ENCODE measurements at places on chromosomes 6 and 20.

DNA sequence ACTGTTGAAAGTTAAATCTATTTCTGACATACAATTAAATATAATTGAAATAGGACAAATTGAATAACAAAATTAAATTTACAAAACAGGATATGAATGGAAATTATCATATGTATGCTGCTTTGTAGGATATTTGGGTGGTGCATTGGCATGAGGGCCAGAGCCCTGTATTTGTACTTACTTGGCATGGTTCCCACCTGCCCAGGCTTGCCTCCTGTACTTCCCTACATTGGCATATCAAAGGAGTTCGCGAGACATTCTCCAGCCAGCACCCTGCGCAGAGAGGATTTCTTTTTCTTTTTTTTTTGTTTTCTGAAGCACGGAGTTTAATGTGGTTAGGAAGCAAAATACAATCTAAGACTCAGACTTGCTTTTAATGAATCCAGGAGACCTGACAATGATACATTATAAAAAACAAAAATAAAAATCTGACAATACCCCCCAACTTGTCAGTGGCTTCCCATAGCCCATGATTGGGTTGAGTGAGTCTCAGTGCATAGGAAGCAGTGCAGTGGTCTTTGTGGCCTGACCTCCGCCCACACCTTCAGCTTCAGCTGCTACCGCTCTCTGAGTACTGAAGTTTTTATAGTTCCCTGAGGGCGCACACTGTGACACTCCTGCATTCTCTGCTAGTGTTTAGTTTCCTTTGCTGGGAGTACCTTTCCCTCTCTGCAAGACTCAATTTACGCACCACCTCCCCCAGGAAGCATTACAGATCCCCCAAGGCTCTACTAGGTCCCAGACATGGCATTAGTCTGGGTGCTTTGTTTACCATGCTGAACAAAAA, 440.8 kb downstream of the UTRN start:
- no peak for DNase-seq

- DNase-seq, result no peak
Observed at GRCh38 chr6:79557673-79558467, 20.6 kb upstream of the LCA5 start.

DNA sequence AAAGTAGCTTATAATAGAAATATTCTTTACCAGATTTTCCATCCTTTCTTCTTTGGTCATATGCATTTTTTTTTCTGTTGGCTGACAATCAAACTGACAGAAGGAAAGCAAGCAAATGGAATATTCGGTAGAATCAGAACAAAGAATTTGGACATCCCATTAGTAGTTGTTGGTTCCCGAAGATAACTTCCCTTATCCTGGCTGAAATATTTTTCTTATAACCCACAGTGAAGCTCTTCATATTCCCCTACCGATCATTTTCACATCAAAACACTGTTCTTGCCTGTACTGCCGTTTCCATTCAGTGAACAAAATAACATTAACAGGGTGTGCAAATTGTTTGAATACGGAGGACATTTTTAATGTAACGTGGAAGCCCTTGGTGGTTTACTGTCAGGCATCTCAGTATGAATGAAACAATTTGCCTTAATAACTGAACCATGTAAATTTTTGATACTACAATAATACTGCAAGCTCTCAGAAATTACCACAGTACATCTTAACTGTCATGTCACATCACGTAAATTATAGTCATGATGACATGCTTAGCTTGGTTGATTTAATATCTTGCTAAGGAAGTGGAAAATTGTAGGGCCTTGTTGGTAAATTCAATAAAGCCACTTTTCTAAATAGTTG, 311.5 kb downstream of the LAMA2 start:
- DNase-seq, result no peak

GRCh38 chr6:110329714-110330436, 28.3 kb downstream of the METTL24 start:
- DNase-seq, result no peak

GRCh38 chr6:150403458-150404246, 34.8 kb downstream of the IYD start:
- DNase-seq, result peak; percentile 42

DNA sequence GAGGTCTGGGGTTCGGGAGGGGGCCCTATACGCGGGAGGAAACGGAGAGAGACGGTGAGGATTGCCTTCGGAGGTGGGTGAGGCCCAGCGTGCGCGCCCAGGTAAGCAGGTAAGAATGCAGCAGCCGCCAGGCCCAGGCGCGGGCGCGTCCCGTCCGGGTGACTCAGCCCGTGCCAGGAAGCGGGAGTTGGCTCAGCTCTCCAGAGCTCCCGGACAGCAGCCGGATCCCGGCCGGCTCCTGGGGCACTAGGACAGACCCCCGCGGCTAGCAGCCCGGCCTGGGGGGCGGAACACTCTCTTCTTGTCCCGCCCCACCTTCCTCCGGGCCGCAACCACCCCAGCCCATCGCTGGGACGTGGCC, 1.5 kb upstream of the MDFI start:
- peak; percentile 92 for DNase-seq

GRCh38 chr6:117008618-117009017, 131.6 kb downstream of the RFX6 start:
- no peak for DNase-seq

DNA sequence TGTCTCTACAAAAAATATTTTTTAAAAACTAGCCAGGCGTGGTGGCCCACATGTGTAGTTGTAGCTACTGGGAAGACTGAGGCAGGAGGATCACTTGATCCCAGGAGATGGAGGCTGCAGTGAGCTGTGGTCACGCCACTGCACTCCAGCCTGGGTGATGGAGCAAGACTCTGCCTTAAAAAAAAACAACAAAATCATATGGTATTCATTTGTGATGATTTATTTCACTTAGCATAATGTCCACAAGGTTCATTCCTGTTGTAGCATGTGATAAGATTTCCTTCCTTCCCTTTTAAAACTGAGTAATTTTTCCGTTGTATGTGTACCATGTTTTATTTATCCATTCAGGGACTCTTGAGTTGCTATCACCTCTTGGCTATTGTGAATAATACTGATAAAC, 26.2 kb downstream of the TMEM170B start:
- DNase-seq, result no peak

DNA sequence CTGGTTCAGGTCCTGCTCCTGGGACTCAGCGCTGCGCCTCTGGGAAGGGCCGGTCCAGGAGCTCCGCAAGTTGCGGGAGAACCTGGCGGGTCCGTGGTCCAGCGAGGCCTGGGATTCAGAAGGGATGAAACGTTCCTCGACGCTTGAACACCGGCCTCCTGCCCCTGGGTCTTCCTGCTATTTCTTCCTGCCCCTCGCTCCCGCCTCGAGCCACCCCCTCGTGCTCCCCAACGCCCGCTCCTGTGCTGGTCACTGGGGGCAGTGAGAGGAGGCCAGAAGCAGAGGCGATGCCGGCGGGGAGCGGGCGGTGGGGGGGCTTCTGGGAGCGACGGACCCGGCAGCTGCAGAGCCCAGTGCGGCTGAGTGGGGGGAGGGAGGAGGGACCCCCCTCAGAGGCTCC, 20.8 kb upstream of the KIF25 start:
- DNase-seq, result no peak

- no peak for DNase-seq
Observed at GRCh38 chr6:5636210-5637030, 370.3 kb downstream of the NRN1 start.

DNA sequence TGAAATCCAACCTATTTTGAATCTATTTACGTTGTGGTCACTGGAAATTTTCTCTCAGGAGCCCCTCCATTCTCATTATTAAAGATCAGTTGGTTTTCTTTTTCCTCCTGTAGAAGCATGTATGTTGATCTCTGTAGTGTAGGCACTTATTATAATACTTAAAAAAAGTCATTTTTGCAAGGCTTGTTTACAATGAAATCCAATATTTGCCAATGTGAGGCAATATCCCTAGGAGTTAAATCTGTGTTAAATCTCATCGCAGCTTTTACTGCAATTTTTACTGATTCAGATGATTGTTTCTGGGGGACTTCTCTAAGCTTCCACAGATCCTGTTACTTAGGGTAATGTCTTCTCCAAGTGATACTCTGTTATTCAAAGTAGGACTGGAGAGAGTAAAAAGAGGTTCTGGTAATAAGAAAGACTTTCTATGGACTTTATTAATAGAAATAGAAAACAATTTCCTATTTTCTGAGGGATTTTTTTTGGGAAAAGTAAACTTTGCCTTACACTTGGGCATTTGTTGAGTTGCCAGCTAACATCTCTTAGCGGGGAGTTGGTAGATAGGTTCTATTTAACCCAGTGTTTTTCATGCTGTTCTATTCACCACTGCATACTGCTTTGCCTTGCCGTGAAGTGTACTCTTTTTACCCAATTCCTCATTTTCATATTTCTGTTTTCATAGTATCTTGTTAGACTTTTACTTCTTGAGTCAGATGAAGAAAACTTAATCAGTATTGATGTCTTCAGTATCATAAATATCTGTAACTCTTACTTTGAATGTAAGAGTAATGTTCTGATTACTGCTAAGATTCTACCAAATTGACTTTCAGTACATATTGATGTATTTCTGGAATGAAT, 48.6 kb downstream of the CDKAL1 start:
- DNase-seq, result no peak

GRCh38 chr20:13677241-13677640, 38.5 kb upstream of the TASP1 start:
- no peak for DNase-seq

GRCh38 chr20:62999580-62999979, 7.2 kb downstream of the BHLHE23 start:
- no peak for DNase-seq

GRCh38 chr20:54619181-54619580, 143.8 kb downstream of the DOK5 start:
- DNase-seq, result no peak

DNA sequence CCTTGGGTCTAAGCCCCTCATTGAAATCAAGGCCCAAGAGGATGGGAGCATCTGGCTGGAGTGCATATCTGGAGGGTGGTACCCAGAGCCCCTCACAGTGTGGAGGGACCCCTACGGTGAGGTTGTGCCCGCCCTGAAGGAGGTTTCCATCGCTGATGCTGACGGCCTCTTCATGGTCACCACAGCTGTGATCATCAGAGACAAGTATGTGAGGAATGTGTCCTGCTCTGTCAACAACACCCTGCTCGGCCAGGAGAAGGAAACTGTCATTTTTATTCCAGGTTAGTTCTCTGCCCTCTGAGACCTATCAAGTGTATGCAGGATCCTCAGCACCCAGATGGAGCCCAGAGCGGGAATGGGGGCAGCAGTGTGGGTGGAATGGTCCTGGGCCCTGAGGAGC, 5.1 kb downstream of the BTN2A2 start:
- DNase-seq, result no peak

GRCh38 chr6:30360139-30360538, 15.2 kb downstream of the RPP21 start:
- no peak for DNase-seq

- no peak for DNase-seq
Observed at GRCh38 chr6:169559592-169559991, 142.2 kb downstream of the WDR27 start.

GRCh38 chr6:165586706-165587105, 76.3 kb downstream of the PDE10A start:
- DNase-seq, result no peak

DNA sequence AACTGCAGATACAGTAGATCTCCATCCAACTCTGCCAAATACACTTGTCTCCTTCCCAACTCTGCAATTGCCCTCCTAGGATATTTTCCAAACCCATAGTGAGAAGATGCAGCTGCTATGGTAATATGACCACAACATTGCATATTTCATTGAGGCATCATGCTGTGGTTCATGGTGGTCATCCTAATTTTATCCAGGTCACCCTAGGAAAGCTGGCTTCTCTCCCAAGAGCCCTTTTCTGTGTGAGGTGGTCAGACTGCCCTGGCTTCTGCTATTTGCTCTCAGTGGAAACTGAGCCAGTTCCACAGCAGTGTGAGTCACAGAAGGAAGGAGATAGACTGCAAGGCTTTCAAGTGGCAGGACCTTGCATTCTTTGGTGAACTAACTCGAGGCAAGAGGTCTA, 5.5 kb downstream of the OGFRL1 start:
- no peak for DNase-seq

Data from RWPE1 (cell line).